Hematopoietic multipotent progenitor cell treated with erythropoietin and hydrocortisone succinate and interleukin-3 and kit ligand, for 17 days (in vitro differentiated cells): ENCODE measurements at places on chromosomes 7 and 10.

GRCh38 chr10:11687779-11688447 is 54.3 kb upstream of the ECHDC3 start:
- DNase-seq: no peak

GRCh38 chr10:11473128-11473760 is 138.2 kb downstream of the USP6NL start:
- DNase-seq: no peak

- DNase-seq: no peak
Measured at GRCh38 chr10:20898866-20899535, 1.9 kb upstream of the NEBL start.

DNA sequence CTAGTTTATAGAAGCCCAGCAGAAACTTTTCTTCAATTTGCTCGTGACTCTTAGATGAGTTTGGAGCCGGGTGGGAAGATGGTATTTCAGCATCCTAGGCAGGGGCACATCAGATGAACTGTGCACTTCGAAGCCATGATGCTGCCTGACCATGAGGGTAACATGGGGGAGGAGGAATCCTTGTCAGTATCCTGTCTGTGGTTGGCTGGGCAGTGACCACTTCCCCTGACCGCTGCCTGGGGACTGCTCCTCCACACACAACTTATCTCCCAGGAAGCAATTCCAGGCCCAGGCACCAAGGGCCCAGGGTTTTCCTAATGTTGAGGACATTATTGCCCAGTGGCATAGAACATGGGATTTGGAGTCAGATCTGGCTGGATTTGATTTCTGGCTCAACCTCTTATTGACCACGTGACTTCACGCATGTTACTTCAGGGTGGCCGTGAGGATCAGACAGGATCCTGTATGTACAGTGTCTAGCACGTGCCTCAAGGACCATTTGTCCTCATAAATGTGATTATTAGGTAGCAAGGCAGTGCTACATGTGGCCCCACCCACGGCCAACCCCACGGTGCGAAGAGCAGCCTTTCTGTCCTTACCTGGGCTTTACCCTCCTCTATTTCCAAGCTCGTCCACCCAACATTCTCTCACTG is 65.2 kb downstream of the PTPRE start:
- no peak for DNase-seq

DNA sequence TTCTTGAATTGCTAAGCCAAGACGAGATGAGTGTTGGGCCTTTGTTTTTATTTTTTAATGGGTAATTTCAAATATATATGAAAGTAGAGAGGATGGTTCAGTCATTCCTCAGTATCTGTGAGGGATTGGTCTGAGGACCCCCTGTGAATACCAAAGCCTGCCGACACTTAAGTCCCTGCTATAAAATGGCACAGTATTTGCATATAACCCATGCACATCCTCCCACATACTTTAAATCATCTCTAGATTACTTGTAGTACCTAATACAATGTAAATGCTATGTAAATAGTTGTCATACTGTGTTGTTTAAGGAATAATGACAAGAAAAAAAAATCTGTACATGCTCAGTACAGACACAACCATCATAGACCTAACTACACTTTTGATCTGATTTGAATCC is 73.4 kb downstream of the NOD1 start:
- no peak for DNase-seq

GRCh38 chr7:38220452-38220851 is 42.4 kb downstream of the STARD3NL start:
- no peak for DNase-seq
